HEK293T (cell line): ENCODE measurements at places on chromosomes 4 and X.
A peak's percentile ranks its signal among the peaks of the same experiment; 100 is the strongest.

- peak; percentile 35 for DNase-seq
Measured at GRCh38 chr4:158624889-158625478, 46.7 kb downstream of the C4orf46 start.

DNA sequence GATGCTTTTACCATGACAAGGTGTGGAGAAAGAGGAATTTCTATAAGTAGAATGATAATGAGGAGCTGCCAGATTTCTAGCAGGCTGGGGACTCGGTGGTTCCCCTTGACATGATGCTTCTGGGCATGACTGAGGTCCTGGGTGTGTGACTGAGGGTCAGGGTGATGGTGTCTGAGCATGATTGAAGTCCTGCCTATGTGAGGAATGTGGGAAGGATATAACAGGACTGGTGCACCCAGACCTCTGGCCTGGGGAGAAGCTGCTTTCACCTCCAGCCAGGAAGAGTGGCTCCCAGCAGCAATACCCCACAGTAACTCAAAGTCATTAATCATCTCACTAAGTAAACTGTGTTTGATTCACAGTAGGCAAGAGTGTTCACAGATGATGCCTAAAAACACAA, 17.4 kb downstream of the SORBS2 start:
- DNase-seq = no peak

GRCh38 chrX:69149466-69150280, 15.6 kb downstream of the PJA1 start:
- DNase-seq = no peak

GRCh38 chr4:5460106-5460801, 248.1 kb downstream of the EVC2 start:
- DNase-seq = peak; percentile 60

- DNase-seq = no peak
Measured at GRCh38 chr4:156685308-156685707, 286.3 kb downstream of the PDGFC start.

DNA sequence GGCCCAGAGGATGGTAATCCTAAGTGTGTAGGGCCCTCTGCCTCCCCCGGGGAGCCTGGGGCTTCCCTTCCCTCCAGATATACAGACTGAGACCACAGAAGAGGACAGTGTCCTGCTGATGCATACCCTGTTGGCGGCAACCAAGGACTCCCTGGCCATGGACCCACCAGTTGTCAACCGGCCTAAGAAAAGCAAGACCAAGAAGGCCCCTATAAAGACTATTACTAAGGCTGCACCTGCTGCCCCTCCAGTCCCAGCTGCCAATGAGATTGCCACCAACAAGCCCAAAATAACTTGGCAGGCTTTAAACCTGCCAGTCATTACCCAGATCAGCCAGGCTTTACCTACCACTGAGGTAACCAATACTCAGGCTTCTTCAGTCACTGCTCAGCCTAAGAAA, 1.9 kb downstream of the TRO start:
- no peak for DNase-seq

DNA sequence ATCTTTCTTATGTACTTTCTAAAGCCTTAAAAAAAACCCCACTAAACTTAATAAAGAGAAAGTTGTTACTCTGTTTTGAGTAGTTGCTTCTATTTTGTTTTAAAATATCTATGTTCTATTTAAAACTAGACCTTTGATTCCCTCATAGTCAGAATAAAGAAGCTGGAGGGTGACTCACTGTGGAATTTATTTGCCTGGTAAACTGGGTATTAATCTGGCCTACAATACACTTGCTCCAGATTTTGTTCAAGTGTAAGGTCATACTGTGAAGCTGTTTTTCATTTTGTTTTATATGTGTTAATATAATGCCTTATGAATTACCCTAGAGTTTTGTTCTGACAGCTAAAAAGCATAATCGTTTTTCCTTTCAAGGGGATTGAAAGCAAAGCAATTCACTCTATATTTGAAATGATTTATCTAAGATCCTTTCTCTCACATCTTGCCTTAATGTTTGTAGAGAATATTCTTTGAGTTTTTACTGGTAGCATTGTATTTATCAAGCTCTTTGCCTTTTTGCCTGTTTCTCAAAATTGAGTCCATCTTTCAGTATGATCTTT, 277.4 kb upstream of the PITX2 start:
- no peak for DNase-seq

GRCh38 chr4:167854881-167855280, 237.5 kb upstream of the ANXA10 start:
- no peak for DNase-seq

DNA sequence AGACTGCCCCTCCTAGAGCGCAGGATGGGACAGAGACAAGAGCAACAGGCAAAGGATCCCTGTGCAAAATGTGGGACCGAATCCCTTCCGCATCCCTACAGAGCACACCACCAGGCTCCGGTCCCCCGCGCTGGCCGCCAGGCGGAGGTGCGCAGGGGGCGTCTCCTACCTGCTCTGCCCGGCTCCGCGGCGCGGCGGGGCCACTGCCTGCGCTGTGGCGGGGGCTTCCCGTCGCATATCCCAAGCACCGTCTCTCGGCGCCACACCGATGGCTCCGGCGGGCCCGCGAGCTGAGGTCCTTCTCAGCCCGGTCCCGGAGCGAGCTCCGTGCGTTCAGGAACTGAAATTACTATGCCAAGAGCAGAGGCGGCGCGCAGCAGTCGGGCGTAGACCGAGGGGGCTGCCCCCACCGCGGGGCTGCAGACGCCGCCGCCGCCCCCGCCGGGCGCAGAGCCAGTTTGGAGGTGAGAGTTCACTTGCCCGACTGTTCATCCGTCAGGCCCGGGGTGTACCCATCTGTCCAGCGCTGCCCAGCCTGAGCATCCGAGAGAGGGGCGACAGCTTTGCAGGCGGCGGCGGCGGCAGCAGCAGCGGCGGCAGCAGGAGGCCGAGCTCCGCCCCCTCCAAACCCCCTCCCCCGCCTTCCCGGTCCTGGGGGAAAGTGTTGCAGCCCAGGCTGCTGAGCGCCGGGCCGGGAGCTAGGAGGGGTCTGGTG, at the start of gene GPRIN3:
Gene GPRIN3, minus strand, starts transcription at position 355 of the 715 bp plus-strand sequence. CDS start 57,690 bp downstream, outside the sequence.
- DNase-seq = peak; percentile 62

DNA sequence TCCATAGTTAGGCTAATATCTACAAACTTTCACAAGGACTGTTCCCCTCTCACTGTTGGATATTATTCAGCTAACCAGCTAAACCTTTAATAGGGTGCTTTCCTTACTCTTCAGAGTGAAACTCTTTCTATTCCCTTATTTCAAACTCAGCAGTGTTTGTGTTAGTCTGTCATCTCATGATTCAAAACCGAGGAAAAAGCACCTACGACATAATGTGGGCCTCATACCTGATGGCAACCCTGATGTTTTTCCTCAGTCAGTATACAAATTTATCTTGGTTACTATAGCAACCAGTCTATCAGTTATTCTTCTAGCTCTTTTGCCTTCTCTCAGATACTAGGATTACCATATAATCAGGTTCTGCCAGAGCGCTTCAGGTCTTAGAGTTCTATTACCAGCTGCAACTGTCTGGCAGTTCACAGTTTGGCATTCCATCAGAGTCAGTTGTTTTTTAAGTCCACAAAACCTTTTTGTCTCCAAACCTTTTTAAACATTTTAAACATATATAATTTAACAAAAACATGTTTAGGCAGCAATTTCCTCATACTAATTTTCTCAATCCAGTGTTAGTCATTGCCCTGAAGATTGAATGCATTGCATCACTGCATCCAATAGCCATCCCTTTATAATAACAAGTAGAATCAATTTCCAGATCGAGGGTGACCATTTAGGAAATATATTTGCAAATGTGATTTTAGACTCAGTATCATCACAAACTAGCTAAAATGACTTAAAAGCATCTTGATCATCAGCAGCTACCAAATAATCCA, 7.4 kb downstream of the WDR44 start:
- DNase-seq = no peak

DNA sequence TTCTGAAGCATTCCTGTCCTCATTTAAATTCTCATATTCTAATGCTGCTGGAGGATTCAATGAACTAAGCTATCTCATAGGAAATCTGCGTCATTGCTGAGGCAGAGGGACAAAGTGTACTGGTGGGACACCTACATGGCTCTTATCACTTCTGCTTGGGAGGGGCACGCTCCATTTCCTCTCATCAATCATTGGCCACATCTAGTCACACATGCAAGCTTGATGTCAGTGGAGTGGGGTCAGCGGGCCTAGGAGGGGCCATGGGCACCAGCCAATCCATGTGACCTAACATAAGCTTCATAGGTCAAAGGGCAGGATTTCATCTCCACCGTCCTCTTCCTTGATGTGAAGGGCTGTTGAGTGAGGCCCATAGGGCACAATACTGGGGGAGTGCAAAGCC, 21.4 kb downstream of the BEX3 start:
- DNase-seq = no peak

- DNase-seq = no peak
Measured at GRCh38 chrX:153933748-153934147, 1.1 kb downstream of the NAA10 start.

DNA sequence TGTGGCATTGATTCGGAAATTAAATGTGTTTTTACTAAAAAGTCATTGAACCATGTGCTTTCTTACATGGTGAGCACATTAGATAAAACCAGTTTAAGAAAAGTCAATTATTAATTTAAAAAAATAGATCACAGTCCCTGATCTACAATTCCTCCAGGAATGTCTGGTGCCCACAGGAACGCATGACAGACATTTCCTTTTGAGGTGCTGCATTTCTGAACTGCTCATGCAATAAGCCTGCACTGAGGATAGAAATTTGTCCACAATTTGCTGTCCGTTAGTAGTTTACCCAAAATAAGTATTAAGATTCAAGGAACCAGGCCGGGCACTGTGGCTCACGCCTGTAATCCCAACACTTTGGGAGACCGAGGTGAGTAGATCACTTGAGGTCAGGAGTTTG, 8.2 kb upstream of the ADAMTS3 start:
- no peak for DNase-seq

GRCh38 chr4:18675586-18676525, 654.3 kb upstream of the LCORL start:
- DNase-seq = no peak

DNA sequence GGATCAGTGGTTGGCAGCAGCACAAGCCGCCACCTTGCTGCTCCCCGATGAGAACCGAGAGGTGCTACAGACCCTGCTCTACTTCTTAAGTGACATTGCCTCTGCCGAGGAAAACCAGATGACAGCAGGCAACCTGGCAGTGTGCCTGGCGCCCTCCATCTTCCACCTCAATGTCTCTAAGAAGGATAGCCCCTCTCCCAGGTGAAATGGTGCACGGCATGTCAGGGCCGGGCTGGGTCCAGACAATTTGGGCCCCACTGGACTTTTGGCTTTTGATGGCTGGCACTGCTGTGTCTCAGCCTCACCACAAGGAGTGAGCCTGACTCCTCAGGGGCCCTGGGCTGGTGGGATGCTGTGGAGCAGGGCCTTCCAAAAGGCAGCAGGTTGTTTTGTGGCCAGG, 74.1 kb downstream of the STARD8 start:
- no peak for DNase-seq

- no peak for DNase-seq
Measured at GRCh38 chr4:48667148-48667547, 112.9 kb downstream of the FRYL start.

- DNase-seq = no peak
Measured at GRCh38 chrX:72492499-72492898, 80.1 kb downstream of the HDAC8 start.

GRCh38 chrX:118116713-118117550, at the start of gene KLHL13:
KLHL13 (minus strand) TSS chrX:118116810; CDS start chrX:118028473, 88,337 bp downstream.
- peak; percentile 71 for DNase-seq

DNA sequence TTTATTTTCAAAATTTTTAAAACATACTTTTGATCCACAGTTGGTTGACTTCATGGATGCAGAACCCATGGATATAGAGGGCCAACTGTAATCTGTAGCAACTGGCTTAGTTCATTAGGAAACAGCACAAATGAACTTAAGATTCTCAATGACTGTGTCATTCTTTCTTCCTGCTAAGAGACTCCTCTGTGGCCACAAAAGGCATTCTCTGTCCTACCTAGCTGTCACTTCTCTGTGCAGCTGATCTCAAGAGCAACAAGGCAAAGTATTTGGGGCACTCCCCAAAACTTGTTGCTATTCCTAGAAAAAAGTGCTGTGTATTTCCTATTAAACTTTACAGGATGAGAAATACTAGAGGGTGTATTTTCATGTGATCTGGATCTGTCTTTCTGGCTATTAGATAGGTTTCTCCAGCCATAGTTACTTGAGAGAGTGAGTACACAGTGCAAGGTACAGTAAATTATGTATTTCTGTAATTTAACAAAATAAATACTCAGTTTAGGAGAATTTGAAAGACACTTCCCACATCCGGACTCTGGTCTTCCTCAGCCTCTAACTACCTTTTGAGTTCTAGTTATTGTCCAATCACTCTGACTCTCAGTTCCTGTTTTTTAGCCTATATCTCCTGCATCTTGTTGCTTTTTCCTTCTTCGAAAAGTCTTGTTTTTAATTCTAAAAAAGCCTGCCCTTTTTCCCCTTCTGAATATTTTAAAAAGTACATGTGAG, 21.8 kb downstream of the TLR2 start:
- DNase-seq = no peak

GRCh38 chr4:150212485-150212884, 134.2 kb downstream of the DCLK2 start:
- no peak for DNase-seq

DNA sequence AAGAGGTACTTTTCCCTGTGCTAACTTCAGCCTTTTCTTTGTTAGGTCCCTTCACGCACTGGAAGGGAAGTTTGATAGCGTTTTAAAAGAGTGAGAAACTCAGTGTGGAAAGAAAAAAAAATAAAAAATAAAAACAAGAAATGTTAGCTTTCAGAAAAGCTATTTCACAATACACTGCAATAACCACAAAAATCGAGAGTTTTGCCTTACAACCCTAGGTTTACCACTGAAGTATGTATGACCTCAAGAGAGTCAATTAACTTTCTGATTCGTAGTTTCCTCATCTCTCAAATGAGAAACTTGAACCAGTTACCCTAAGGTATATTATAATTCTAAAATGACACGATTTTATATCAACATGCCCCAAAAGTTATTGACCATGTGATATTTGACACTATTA, 93.9 kb upstream of the JADE1 start:
- DNase-seq = no peak

- DNase-seq = no peak
Measured at GRCh38 chr4:88196013-88196365, 37.5 kb upstream of the ABCG2 start.

DNA sequence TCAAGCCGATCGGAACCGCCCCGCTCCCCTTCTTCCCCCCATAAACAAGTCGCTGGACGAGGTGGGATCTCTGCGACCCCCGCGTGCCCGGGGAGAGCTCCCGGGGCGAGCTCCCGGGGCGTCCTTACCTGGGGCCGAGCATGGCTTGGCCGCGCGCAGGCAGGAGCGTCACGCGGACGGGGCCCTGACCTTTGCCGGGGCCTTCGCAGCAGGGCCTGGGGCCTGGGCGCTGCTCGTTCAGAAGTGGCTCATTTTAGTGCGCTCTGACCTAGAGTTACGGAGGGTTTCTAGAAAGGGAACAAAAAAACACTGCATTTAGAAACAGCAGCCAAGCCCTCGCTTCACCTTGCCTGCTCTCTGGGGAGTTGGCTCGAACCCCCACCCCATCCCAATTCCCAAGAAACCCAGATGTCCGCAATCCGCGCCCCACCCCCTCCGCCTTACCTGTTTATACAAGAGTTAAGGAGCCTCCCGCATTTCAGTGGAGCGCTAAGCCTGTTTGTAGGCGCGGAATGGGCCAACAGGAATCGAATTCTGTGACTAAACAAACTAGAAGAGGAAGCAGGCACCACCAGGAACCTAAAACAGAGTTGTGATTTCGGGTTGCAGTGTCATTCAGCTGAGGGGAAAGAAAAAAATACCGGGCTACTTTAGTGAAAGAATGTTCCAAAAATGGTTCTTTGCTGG, 814 bp upstream of the RBM47 start:
- DNase-seq = peak; percentile 15
